Stomach (tissue), 19 donors: ENCODE measurements at places on chromosomes 3 and 15. TPM values are rescaled to one million over a fixed set of nuclear protein-coding genes. Genes with fewer than 3 reads are reported as not detected.

DNA sequence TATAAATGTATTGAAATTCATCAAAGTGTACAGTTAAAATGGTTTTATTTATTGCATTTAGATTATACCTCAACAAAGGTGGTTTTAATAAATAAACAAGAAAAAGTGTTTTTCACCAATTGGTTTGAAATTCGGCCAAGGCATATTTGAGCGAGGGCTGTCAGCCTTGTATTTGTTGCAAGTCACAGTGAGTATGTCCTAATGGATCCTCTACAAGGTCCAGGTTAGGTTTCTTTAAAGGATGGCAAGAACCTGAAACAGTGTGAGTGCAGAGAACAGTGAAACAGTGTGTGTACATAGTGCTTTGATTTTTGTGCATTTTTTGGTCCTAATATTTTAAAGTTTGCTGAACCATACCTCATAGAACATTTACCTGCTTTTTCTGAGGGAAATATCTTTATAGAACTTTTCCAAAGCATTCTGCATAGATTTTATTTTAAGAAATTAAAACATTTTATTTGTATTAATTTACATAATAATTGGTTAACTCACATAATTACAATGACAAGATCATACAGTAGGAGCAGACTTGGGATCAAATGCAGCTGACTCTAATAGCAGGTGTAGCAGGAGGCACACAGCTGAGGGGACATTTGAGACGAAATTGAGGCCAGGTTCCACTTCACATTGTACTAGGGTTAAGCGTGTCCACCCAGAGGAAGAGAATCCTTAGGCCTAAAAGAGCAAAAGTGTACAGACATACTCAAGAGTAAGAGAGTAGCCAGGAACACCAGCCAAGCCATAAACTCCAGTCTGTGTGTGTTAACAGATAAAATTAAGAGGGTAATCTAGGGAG is 428.8 kb upstream of the TPRG1 start:
- H3K4me3 ChIP-seq: no peak overlapping the region
- H3K4me1 ChIP-seq: peaks cover 13% of the 10 kb centered on the region
- H3K27me3 ChIP-seq: no peaks in the 10 kb centered on the region
- DNase-seq: no peak

The SEC62 gene
- 56.7 TPM for total RNA-seq

- H3K4me3 ChIP-seq: no peak overlapping the region
- no peak for DNase-seq
- H3K36me3 ChIP-seq: peaks cover 52% of the 10 kb centered on the region
- no peaks in the 10 kb centered on the region for H3K4me1 ChIP-seq
Measured at GRCh38 chr3:127809611-127810010, 12.7 kb downstream of the MGLL start.

The CCR3 gene
- total RNA-seq: not detected

The ITIH3 gene
- 3.5 TPM for total RNA-seq

The CIDEC gene
- not detected for total RNA-seq

- no peak overlapping the region for H3K4me3 ChIP-seq
- DNase-seq: no peak
- H3K27me3 ChIP-seq: no peaks in the 10 kb centered on the region
- H3K36me3 ChIP-seq: no peaks in the 10 kb centered on the region
- H3K4me1 ChIP-seq: no peaks in the 10 kb centered on the region
Measured at GRCh38 chr3:138124706-138125355, 7.4 kb downstream of the A4GNT start.

The HIGD2B gene
- not detected for total RNA-seq

The EFCAB12 gene
- not detected for total RNA-seq

- H3K4me1 ChIP-seq: peaks cover 5% of the 10 kb centered on the region
- DNase-seq: no peak
- H3K27me3 ChIP-seq: no peaks in the 10 kb centered on the region
- H3K4me3 ChIP-seq: no peak overlapping the region
Measured at GRCh38 chr15:100560323-100560722, 31.6 kb upstream of the CERS3 start.

DNA sequence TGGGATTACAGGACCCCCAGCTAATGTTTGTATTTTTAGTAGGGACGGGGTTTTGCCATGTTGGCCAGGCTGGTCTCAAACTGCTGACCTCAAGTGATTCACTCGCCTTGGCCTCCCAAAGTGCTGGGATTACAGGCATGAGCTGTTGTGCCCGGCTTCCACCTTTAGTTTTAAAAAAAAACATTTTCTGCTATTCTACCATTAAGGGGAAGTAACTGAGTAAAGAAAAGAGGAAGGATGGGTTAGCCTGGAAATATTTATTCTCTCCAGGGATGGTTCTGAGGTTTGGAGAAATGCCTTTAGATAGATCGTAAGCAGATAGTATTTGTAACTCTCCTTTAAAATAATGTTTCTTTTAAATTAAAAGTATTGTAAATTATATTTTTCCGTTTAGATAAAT is 3.1 kb downstream of the AP4E1 start:
- peaks cover 3% of the 10 kb centered on the region for H3K36me3 ChIP-seq
- peaks cover 18% of the 10 kb centered on the region for H3K4me1 ChIP-seq
- H3K27me3 ChIP-seq: no peaks in the 10 kb centered on the region
- no peak overlapping the region for H3K4me3 ChIP-seq
- H3K27ac ChIP-seq: no peak overlapping the region

The SAMMSON gene
- not detected for total RNA-seq

DNA sequence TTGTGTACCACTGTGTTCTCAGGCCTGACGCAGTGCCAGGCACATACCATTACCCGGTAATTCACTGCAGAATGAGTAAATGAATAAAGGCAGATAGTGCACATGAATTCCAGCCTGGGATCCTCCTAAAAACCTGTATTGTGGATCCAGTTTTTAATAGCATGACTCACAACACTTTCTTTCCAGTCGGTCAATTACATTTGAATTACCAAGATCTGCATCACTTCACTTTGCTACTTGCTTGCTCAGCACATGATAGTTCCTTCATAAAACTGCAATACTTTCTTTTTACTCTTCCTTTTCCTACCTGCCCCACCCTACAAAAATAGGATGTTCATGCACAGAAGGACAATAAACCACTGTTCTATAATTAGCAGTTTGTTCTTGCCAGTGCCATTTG is 553.8 kb downstream of the MAGI1 start:
- H3K4me1 ChIP-seq: peaks cover 32% of the 10 kb centered on the region
- H3K36me3 ChIP-seq: no peaks in the 10 kb centered on the region
- H3K27me3 ChIP-seq: no peaks in the 10 kb centered on the region
- H3K27ac ChIP-seq: no peak overlapping the region
- DNase-seq: no peak

DNA sequence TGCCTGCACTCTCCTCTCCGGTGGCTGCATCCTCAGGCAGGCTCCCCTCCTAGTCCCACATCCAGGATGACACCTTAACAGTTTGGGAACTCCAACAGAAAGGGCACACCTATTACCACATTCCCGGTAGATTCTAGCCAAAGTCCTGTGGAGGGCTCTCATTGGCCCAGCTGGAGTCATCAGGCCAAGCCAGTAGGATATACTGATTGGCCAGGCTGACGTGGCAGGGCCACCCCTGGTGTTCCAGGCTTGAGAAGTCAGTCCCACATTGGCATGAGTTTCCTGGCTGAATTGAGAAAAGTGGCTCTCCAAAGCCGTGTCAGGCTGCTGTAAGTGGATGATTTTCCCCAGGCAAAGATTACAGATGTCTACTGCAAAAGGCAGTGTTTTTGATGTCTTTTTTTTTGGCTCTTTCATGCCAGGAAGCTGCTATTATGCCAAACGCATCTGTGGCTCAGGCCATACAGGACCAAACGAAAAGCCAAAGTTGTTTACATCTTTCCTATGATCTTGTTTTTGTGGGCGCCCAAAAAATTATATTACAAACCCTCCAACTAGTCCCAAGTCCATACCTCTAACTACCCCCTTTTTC is 6.6 kb upstream of the BLM start:
- DNase-seq: no peak
- H3K4me3 ChIP-seq: no peak overlapping the region
- H3K36me3 ChIP-seq: no peaks in the 10 kb centered on the region
- peaks cover 9% of the 10 kb centered on the region for H3K4me1 ChIP-seq

GRCh38 chr15:49188933-49189332 is 18.9 kb downstream of the GALK2 start:
- H3K4me1 ChIP-seq: no peaks in the 10 kb centered on the region
- H3K27ac ChIP-seq: no peak overlapping the region
- H3K4me3 ChIP-seq: no peak overlapping the region
- no peaks in the 10 kb centered on the region for H3K27me3 ChIP-seq
- DNase-seq: no peak

The CYP1A2 gene
- total RNA-seq: not detected
